Retinal pigment epithelial cell (primary cell): ENCODE measurements at places on chromosomes 12 and 14.

DNA sequence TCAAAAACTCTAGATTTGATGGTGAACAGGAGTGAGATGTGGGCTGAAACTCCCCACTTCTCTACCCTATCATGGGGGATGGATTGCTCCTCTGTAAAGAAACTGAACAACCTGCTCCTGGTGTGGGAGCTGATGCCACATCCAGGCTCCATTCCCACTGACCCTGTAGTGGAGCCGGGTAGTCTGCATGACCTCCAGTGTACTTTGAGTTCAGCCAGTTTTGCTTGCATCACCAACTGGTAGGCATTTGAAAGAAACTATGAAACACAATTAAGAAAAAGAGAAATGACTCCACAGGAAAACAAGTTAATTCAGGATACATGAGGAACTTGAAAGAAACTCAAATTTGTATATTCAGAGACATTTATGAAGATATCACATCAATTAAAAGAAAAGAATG lies 27.3 kb upstream of the EMP1 start:
- DNase-seq, result no peak

GRCh38 chr12:130967636-130968035 lies 13.9 kb downstream of the ADGRD1 start:
- no peak for DNase-seq

GRCh38 chr14:75591331-75591946 lies 13.0 kb downstream of the FLVCR2 start:
- DNase-seq, result no peak

- DNase-seq, result no peak
Observed at GRCh38 chr12:49527361-49528130, 11.3 kb upstream of the KCNH3 start.

- no peak for DNase-seq
Observed at GRCh38 chr12:96048393-96048969, 13.1 kb upstream of the LTA4H start.

DNA sequence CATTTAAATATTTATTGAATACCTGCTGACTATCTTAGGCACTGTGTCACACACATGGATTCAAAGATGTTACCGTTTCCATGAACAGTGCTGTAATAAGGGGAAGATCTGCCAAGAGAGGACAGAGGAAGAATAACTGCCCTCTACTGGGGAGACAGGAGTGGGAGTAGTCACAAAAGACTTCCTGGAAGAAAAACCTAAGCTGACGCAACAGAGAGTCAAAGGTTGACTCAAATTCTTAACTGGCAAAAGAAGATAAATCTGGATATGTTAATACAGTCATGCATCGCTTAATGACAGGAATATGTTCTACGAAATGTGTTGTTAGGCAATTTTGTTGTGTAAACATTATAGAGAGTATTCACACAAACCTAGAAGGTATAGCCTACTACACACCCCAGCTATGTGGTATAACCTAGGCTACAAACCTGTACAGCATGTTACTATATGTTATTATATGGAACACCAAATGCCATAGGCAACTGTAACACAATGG lies 51.5 kb downstream of the DCAF5 start:
- DNase-seq, result no peak

DNA sequence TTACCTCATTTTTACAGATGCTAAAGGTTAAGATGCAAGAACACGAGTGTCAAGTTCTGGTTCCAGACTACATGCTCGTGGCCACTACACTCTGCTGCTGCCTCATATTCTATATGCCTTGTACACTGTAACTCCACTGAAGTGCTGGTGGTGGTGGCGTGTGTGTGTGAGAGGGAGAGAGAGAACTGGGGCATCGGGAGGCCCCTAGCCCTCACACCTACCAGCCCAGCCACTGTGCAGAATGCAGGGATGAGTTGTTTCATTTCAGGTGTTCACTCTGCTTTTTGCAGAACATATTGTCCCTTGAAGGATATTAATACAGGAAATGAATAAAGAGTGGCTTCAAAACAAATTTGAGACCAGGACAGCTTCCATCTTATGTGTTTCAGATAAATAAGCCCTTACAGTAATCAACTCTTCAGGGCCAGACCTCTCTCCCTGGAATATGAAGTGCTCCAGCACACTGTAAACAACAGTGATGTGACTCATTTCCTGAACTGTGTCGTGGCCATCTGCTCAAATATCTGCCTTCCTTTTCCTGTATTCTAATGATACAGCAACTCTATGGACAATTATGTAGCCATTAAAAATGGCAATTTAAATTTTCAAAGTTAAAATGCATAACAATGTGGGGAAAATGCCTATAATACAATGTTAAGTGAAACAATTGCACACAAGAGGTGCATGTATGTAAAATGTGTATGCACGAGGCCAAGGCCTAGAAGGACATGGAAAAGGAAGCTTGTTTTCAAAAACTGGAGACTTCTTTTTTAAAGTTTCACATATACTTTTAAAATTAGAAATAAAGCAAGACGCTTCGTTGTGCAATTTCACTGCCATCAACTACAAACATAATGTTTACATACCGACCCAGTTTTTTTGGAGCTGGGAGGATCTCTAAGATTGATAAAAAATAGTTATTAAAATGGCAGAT lies 215.4 kb downstream of the PELI2 start:
- no peak for DNase-seq

GRCh38 chr12:123388177-123388950 lies 4.4 kb downstream of the KMT5A start:
- DNase-seq, result no peak

DNA sequence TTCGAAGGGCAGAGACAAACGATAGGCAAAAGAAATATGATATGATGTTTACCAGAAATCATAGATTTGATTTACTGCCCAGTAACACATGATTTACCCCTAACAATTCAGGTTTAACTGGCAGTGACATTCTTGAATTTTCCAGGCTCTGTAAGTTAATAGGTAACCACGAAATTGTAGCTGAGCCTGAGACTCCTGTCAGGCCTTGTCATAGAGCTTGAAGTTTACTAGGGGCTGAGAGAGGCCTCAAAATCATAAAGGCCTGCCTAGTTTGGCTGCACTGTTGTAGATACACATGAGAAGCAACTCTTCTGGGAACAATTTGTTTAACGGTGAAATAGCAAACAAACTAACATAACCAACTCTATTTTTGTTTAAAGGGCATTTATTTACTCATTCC lies 3.3 kb downstream of the ERP27 start:
- DNase-seq, result no peak

- DNase-seq, result no peak
Observed at GRCh38 chr14:34038358-34039057, 87.6 kb upstream of the EGLN3 start.

GRCh38 chr14:95068521-95068920 lies 88.8 kb downstream of the DICER1 start:
- no peak for DNase-seq
